Stimulated activated CD8-positive, alpha-beta memory T cell treated with anti-CD3 and anti-CD28 coated beads, Interleukin-2, amount 100 ng/mL, for 1 hour (primary cell): ENCODE measurements at places on chromosomes 7 and 10.

DNA sequence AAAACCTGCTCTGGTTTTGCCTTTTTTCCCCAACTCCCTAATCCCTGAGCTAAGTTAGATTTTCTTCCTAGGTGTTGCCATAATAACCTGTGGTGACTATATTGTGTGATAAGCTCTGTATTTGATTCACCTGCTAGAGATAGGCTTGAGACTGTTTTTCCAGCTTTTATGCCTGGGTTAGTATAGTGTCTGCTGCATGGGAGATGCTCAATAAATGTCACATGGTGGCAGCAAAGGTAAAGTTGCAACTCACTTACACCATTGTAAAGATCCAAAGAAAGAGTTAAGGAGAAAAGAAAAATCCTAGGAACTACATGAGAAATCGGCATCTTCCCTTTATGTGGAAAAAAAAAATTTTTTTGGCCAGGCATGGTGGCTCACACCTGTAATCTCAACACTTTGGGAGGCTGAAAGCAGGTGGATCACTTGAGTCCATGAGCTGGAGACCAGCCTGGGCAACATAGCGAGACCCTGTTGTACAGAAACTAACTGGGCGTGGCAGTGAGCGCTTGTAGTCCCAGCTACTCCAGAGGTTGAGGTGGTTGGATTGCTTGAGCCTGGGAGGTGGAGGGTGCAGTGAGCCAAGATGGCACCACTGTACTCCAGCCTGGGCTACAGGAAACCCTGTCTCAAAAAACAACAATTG, 3.7 kb downstream of the CCNJ start:
- DNase-seq: no peak

DNA sequence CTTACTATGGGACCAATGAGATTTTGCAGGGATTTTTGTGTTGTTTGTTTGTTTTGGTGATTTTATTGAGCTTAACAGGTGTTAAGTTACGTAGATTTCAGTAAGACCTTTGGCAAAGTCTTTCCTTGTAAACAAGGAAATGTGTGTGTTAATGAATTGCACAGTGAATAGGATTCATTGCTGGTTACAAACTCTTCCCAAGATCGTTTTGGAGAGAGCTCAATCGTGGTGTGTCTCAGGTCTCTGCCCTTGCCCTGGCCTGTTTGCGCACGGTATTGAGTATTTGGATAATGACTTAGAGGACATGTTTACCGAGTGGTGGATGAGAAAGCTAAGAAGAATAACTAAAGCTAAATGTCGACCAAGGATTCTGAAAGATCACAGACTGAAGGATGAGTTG, 41.9 kb downstream of the PRPF18 start:
- DNase-seq: no peak

GRCh38 chr10:1047937-1048336, 982 bp downstream of the IDI1 start:
- no peak for DNase-seq

GRCh38 chr7:98733036-98733435, 116.0 kb downstream of the NPTX2 start:
- no peak for DNase-seq

- no peak for DNase-seq
Measured at GRCh38 chr7:34165927-34166550, 260.7 kb downstream of the BMPER start.
